ENCODE measurements at places on chromosomes 12 and 14.

DNA sequence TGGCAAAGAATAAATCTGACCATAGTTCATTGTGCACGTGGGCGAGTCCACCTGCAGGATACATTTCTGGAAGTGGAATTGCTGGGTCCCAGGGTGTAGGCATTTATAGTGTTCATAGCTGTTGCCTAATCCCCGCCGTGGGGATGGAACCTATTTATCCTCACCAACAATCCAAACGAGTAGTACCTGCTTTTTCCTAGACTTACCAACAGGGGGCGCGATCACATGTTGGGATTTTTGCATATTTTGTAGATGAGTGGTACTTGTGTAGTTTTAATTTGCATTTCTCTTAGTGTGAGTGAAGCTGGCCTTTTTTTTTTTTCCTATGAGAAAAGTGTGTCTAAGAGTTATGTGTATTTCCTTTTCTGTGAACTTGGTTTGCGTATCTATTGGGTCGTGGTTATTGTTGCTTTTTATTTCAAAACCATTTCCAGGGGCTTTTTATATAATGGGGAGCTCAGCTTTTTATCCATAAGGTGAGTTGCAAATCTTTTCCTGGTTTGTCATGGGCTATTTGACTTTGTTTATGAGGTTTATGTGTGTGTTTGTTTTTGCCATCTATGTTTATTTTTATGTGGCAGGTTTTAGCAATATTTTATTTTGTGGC, 67.2 kb downstream of the CCDC92 start:
- DNase-seq, result peak; percentile 46

GRCh38 chr12:22103418-22103817, 57.4 kb downstream of the CMAS start:
- no peak for DNase-seq

DNA sequence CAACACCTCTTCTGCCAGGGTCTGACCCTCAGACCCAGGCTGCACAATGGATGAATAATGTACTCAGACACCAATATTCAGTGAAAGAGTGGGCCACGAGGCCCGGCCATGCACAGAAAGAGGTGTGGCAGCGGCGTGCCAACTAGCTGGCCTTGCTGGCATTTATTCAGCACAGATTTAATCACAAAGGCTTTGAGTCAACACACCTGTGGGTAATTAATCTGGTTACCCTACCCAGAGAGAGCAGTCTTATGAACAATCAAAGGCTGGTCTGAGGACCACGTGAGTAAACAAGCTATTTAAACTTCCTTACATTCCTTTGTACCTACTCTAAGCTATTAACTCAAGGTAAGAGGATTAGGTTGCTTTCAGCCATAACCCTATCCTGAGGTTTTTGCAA, 324.8 kb downstream of the C12orf50 start:
- DNase-seq, result no peak

DNA sequence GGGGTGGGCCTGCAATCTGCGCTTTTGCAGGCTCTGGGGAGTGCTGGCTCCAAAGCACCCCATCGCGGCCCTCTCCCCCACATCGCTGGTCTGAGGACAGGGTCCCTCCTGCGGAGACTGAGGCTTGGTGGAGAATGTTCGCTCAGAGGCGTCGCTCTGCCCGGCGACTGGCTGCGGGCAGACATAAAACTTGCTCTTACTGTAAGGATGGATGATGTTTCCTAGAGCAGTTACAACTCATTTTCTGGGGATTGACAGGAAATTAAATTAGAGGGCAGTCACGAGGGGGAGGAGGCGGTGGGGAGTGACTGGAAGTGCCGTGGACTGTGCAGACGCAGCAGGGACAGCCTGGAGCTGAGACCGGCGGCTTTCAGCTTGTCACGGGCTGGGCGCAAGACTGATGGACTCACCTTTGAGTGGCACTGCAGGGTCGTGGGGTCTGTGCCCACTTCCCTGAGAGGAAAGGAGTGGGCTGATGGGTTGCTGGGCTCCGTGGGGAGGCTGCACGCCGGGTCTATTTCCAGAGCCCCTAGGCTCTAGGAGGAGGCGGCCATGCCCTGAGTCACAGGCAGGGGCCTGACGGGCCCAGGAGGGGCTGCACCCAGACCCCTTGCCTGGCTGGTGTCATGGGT, 32.8 kb downstream of the NOC4L start:
- DNase-seq, result no peak

- DNase-seq, result no peak
Measured at GRCh38 chr12:28574746-28575592, 384.7 kb downstream of the CCDC91 start.

DNA sequence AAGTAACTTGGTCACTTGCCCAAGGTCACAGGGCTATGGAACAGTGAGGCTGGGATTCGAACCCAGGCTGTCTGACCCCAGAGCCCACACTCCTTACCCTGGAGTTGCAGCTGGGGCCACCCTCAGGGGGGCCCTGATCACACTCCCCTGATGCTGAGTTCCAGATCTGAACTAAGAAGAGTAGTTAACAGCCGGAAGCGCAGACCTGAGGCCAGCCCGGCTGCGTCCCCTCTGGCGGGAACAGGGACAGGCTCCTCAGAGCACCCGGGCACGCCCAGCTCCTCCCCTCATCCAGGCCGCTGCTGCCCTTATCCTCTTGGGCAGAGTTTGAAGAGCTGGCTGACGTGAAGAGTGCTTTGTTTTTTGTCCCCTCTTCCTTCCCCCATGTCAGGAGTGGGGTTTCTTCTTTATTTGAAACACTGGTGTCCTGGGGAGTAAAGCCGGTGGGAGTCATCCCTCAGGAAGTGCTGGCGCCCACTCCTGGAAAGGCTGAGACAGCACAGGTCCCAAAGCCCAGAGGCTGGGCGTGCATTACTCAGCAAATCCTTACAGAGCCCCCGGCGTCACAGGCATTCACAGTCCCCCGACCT, 8.7 kb downstream of the PHB2 start:
- DNase-seq, result no peak

DNA sequence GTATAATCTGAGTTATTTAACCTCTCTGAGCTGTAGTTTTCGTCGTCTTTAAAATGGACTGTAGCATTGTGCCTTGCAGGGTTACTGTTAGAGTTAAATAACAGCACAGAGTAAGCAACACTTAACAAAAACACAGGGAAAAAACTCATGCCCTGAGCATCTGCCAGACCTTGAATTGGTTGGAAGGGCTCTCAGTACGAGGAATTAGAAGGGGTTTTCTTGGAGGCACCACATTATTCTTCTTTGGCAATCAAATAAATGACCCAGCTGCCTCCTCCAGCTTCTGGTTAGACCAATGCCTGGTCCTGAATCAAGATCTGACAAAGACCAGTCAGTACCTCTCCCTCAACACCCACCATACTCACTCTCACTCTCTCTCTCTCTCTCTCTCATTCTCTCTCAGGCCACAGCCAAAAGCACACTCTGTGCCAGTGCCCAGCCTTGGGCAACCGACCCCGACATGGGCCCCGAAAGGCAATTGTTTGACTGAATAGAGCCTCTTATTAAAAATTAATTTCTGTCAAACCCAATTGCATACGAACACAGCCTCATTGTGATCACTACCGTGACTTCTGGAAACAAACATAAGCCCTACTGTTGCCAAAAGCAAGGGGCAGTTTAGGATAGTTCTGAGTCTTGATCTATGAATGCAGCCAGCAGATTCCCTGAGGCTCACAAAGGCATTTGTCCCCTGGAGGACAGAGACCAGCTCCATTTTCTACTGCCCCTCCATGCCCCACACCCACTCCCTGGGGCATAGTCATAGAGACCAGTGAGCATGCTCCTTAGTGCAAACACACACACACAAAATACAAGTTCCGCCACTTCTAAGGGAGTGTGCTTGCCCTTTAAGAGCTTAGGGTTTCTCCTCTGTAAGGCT, 23.9 kb downstream of the DUSP6 start:
- no peak for DNase-seq

GRCh38 chr12:91053951-91054715, 3.7 kb downstream of the KERA start:
- peak; percentile 52 for DNase-seq

DNA sequence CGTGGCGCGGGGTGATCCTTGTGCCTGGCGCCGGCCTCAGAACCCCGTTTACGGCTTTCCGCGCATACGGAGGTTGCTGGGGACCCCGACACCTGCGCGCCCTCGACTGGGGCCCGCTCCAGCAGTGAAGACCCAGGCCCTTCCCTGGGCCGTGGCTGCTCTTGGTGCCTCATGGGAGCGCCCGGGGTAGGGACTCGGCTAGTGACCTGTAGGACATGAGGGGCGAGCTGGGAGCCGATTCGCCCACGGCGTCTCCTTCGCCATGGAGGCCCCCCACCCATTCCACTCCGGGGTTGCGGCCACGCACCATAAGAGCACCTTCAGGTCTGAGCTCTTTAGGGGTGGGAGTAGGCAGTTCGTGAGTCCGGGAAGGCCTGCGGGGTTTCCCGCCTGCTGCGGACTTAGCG, 14.2 kb upstream of the PAX9 start:
- DNase-seq, result no peak

- no peak for DNase-seq
Measured at GRCh38 chr12:99528478-99528877, 119.1 kb upstream of the GARIN6 start.

DNA sequence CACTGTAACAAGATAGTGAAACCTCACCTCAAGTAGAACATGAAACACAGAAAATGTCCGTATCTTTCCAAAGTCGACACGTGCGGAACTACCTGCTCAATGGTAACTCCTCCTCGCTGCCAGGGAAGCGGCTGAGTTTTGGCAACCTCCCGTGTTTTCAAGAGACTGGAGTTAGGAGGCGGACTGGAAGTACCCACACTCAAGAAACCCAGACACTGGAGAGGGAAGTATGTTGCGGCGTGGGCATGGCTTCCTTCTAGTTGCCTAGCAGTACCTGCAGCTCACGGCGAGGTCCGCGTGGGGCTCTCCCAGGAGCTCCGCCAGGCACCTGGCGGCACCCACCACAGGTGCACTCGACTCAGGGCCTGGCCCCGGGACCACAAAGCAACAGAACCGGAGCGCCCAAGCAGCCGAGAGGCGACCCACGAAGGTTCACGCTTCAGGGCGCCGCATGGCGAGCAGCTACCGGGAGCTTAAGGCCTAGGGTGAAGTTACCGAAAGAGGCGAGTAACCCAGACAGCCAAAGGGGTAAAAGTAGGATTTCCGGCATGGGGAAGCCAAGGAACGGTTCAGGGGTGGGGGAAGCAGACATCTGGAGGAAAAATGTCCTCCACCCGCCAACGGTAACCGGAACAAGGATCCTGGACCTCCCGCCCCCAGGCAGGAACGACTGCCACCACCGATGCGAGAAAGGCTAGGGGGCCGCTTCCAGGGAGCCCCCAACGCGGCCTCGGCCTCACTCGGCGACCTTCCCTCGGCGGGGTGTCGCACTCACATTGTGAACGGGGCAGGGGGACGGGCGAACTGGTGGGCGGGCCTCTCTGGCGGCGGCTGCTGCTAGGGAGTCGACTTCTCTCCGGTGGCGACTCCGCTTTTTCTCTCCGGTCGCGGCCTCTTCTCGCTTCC, 608 bp downstream of the PTGES3 start:
- DNase-seq, result no peak

DNA sequence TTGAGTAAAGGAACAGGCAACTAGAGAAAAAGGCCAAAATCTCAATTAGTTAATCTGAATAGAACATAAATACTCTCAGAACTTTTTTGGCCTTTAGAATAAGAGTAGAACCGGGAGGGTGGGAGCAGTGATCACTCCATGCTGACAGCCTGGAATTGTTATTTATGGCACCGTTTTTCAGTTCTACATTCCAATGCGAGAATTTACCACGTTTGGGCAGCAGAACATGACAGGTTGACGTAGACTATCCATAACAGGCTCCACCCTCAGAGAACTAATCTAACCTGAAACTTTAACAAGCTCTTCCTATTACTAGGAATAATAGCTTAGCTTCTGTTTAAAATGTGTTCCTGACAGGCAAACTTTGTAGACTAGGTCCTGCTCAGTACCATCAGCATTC, 379.1 kb downstream of the SEC23A start:
- DNase-seq, result no peak

DNA sequence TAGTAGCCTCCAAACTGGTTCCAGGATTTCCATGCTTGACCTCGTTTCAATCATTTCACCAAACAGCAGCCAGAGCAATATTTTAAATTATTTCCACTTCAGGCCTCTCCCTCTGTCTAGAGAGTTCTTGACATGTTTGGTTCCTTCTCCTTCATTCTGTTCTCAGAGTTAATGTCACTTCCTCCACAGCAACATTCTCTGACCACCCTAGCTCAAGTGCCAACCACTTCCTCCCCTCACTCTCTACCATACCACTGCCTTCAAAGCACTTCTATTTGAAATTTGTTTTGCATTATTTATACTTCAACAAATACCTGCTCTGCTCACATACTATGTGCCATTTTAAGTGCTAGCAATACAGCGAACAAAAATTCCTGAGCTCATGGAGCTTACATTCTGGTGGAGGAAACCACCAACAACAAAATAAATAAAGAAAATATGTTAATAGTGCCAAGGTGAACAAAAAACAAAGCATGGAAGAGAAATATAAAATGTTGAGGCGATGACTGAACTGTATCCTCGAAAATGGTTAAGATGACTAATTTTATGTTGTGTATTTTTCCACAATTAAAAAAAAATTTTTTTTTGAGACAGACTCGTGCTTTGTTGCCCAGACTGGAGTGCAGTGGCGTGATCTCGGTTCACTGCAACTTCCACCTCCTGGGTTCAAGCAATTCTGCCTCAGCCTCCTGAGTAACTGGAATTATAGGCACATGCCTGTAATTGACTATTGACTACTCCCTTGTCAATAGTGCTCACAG, 17.3 kb downstream of the BAZ1A start:
- DNase-seq, result no peak

- no peak for DNase-seq
Measured at GRCh38 chr12:49564686-49565405, 3.1 kb downstream of the MCRS1 start.

DNA sequence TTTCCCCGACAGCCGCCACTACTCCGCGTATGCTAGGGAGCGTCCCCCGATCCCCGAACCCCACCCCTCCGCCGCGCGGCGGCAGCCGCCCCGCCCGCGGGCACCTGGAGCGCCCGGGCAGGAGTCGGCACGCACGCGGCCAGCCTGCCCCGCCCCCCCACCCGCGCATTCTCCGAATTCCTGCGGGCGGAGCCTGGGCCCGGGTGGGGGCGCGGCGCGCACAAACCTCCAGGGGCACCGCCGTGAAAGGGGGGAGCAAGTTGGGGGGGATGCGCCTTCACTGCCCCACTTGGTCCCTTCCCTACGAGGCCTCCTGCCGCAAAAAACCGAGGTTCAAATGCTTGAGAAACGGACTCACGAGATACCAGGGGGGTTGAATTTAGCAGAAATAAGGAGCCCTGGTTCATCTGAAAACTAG, 1.7 kb downstream of the AJUBA start:
- DNase-seq, result no peak
